Cardiac septum (tissue), 1 donor: ENCODE measurements at places on chromosomes 11 and 22. TPM values are rescaled to one million over a fixed set of nuclear protein-coding genes. Genes with fewer than 3 reads are reported as not detected.

NCAPD3 gene
- total RNA-seq = 17.5 TPM

PYGM gene
- total RNA-seq = 42.5 TPM

OR52B2 gene
- total RNA-seq = not detected

LRRC56 gene
- 0.38 TPM for total RNA-seq

APOBEC3C gene
- total RNA-seq = 22.1 TPM

SLC22A8 gene
- not detected for total RNA-seq

MEI1 gene
- total RNA-seq = 0.40 TPM

- DNase-seq = peak; percentile 94
Observed at GRCh38 chr22:36386900-36387708, 663 bp downstream of the MYH9 start.

- DNase-seq = no peak
Observed at GRCh38 chr11:131773626-131774025, 403.2 kb downstream of the NTM start.

DNA sequence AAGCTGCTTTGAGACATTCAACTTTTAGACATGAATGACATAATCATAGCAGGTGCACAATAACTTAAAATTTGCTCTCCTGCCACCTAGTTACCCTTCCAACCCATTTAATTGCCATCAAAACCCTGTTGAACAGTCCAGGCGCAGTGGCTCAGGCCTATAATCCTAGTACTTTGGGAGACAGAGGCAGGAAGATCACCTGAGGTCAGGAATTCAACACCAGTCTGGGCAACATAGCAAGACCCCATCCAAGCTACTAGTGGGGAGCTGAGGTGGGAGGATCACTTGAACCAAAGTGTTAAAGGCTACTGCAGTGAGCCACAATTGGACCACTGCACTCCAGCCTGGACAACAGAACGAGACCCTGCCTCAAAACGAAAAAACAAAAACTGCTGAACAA, 4.0 kb upstream of the PHF21A start:
- no peak for DNase-seq

DNA sequence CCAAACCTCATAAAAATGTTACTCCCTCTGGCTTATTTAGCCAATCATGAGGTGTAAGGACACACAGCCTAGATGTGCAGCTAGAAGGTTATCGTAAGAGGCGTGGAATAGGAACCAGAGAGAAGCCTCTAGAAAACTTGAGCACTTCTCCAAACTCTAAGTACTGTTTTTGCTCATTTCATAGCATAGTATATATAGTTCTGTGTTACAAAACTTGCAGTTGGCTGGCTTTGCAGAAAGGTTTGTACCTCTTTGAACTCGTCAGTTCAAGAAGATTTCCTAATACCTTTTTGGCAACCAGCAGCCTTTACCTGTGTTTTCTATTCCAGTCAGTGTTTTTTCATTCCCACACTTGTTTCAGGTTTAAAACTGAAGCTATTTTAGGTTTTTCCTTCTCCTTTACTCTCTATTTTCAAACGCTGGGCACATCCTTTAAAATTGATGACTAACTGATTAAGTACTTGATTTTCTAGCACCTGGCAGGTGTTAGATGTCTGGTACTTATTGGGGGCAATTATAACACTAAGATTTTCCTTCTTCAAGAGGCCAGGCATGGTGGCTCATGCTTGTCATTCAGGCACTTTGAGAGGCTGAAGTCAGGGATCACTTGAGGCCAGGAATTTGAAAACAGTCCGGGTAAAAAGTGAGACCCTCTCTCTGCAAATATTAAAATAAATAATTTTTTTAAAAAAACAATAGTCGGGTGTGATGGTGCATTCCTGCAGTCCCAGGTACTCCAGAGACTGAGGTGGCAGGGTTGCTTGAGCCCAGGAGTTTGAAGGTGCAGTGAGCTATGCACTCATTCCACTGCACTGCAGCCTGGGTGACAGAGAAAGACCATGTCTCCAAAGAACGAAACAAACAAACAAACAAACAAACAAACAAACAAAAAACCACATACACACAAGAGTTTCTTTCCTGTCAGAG, 125.2 kb downstream of the LRRC4C start:
- DNase-seq = no peak

- no peak for DNase-seq
Observed at GRCh38 chr11:44467931-44468330, 97.5 kb upstream of the CD82 start.

DNA sequence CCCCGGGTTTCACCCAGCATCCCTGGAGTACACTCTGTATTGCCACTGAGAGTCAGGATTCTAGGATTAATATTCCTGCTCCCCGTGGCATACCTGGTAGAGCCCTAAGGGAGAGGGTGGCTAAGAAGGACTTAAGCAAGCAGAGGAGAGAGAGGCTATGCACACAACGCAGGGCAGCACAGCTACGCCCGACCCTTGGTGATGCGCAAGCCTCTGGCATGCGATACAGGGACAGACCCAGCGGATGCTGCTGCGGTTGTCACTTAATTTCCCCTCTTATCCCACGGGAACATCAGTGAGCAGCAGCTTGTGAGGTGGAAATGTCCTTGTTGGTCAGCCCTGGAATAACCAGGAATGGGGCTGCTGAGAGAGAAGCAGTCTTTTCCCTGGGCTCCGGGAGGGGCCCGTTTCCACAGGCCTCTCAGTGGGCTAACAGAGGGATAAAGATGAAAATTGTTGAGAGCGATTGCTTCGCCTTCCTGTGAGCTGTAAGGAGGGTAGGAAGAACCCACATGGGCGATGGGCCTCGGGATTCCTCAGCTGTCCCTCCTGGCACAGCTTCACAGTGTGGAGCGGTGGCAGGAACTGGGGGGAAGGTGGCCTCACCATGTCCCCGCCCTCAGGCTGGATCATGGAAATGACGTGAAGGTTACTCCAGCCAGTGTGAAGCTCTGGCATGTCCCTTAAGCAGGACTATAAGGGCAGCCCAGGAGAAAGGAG, 48.4 kb upstream of the RAB1B start:
- no peak for DNase-seq

DNA sequence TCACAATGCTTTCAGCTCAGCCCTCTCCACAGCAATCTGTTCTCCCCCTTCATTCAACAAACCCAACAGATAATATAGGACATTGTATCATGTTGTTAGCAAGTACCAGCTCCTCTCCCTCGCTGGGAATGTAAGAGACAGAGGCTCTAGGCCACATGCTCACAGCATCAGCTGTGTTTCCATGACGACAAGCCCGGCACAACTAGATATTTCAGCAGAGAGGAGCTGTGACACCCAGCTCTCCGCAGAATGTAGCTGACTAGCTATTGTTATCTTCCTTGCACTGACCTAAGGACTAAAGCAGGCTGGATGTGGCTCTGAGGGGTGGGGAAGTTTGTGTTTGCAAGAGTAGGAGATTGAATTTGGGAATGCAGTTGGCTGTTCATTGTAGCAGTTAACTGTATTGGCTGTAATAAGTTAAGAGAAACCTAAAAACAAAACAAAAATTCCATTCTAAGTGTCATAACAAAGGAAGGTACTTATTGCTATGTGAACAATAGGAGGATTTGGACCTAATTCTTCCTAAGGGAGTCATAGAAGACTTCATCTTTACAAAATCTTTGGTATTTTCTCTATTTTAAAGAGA, 28.0 kb upstream of the RRAS2 start:
- no peak for DNase-seq

DNA sequence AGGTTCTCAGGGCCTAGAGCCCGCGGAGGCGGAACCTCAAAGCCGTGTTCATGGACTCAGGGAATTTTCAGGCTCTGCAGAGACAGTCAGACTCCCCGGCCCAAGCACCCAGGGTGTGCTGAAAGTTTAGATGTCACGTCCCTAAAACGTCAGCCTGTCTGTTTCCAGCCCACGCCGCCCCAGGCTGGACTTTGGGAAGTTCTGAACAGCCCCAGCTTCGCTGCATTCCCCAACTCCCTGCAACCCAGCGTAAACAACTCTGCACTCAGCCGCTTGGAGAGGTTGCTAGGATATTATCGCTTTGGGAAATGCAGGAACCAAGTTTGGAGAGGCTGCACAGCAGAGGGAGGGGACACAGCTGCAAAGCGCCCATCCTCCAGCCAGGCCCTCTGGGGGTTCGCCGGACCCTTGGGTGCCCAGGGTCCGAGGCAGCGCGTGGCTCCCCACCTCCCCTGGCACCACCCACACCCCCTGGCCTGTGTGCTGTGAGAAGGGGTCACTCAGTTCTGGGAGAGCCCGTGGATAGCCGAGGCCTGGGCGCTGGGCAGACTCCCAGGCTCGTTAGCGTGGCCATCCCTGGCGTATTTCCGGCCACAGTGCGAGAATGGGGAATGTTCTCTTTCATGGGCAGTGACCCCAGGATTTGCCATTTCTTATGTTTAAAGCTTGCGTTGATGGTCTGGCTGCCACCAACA, 120.5 kb upstream of the FGF3 start:
- DNase-seq = peak; percentile 87

DNA sequence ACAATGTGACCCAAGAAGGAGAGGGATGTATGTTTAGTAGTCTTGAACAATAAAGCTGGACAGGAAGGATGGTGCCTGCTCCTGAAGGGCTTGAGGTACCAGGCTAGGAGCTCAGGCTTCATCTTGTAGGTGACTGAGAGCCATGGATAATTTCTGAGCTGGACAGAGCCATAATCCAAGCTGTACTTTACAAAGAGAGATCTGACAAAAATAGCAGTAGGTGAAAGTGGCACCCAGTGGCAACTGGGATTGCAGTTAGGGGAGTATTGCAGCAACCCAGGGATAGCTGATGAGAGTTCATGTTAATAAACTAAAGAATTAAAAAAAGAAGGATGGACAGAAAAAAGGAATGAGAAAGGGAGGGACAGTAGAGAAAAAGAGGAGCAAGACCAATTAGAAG, 7.4 kb downstream of the XRRA1 start:
- DNase-seq = no peak

GRCh38 chr22:19055801-19056200, 66.4 kb downstream of the DGCR2 start:
- DNase-seq = no peak

- DNase-seq = no peak
Observed at GRCh38 chr11:27663326-27663725, 36.9 kb downstream of the BDNF start.

DNA sequence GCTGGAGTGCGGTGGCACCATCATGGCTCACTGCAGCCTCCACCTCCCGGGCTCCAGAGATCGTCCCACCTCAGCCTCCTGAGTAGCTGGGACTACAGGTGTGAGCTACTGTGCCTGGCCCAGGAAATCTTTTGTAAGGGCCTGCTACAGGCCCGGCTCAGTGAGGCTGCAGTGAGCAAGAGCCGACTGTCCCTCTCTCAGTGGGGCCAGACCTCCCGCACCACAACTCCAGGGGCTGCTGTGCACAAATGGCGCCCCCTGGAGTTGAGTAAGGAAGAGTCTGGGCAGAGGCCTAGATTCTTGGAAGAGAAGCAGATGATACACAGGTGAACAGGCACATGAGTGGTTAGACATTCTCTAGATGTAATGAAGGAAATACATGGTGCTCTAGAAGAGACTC, 7.0 kb downstream of the SERHL2 start:
- no peak for DNase-seq
